ENCODE measurements at places on chromosomes 7 and 10. TPM values are rescaled to one million over a fixed set of nuclear protein-coding genes. Genes with fewer than 3 reads are reported as not detected.

GRCh38 chr10:127903789-127904188 is 3.1 kb upstream of the PTPRE start:
- no peak for DNase-seq

- no peak for DNase-seq
These were observed 17.4 kb downstream of the MTPN start for GRCh38 chr7:135959646-135960363.

DNA sequence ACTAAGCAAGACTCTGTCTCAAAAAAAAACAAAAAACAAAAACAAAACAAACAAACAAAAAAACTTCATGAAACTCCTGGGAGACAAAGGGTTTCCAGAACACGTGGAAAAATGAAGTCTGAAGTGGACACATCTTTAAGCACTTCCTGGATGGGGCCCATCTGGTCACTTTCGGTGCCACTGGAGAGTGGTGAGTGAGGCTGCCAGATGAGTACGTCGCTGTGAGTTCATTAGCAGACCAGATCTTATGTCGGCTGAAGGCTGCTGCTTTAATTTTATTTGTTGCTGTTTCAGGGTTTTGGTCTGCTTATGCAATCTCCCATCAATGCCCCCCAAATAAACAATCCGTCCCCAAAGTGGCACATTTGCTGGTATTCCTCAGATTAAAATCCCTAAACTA is 64.4 kb downstream of the NPTX2 start:
- DNase-seq: no peak

DNA sequence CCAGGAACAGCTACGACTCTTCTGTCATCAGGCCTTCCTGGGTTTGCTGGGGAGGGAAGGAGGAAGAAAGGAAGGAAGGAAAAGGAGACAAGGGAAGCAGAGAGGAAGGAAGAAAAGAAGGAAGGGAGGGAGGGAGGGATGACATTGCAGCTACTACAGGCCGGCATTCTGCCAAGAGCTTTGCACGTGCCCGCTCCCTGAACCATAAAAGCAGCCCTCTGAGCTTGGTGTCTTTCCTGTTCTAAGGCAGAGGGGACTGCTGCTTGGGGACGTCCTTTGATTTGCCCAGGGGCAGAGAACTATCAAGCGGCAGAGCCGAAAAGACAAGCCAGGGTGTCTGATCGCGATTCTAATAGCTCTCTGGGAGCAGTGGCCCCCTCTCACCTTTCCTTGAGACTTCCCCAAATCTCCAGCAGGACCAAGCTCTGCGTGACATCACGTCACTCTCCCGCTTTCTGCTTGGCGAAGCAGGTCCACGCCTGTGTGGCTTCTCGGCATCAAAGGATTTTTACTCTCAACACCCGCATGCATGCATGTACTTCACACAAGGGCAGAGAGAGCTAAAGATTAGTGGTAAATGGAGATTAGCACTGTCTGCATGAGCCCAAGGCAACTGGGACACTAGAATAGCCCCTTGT is 167.8 kb upstream of the AUTS2 start:
- peak; percentile 79 for DNase-seq

The COL17A1 gene
- 10.8 TPM for total RNA-seq

DNA sequence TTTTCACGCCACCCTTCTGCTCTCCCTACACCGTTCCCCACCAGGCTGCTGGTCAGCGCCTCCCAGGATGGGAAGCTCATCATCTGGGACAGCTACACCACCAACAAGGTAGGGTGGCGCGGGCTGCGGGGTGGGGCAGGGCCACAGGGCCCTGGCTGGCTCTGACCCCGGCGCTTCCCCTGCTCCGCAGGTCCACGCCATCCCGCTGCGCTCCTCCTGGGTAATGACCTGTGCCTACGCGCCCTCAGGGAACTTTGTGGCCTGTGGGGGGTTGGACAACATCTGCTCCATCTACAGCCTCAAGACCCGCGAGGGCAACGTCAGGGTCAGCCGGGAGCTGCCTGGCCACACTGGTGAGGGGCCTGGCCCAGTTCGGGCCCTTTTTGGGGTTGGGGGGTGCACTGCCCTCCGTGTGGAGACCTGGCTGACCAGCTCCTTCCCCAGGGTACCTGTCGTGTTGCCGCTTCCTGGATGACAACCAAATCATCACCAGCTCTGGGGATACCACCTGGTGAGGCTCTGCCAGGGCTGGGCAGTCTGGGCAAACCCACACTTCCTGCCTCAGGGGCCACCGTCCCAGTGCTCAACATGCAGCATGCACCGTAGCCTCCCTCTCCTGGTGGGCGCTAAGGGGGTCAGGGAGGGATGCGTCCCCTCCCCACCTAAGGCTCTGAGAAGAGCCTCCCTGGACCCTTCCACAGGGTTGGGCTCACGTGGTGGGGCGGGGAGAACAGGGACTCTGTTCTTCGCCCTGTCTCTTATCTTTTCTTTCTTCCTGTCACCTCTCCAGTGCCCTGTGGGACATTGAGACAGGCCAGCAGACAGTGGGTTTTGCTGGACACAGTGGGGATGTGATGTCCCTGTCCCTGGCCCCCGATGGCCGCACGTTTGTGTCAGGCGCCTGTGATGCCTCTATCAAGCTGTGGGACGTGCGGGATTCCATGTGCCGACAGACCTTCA is 4.0 kb downstream of the GNB2 start:
- DNase-seq: no peak

- no peak for DNase-seq
These were observed 12.2 kb downstream of the CCDC6 start for GRCh38 chr10:59894114-59894513.

DNA sequence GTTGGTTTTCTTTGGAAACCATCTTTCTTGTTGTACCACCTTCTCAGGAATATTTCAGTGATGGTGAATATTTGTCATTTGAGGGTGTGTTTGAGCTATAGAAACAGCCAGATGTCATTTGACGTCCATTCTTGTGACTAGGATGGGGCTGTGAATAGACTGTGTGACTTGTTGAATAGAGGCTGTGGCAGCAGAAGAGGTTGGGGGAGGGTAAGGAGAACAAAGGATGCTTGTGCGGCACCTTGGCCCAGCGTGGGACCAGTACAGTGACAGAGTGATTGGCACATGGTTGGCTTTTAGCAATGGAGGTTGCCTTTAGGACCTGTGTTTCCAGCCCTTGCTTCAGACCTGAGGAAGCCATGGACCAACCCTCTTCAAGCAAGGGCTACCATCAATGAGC is 11.3 kb downstream of the DMBT1 start:
- no peak for DNase-seq

DNA sequence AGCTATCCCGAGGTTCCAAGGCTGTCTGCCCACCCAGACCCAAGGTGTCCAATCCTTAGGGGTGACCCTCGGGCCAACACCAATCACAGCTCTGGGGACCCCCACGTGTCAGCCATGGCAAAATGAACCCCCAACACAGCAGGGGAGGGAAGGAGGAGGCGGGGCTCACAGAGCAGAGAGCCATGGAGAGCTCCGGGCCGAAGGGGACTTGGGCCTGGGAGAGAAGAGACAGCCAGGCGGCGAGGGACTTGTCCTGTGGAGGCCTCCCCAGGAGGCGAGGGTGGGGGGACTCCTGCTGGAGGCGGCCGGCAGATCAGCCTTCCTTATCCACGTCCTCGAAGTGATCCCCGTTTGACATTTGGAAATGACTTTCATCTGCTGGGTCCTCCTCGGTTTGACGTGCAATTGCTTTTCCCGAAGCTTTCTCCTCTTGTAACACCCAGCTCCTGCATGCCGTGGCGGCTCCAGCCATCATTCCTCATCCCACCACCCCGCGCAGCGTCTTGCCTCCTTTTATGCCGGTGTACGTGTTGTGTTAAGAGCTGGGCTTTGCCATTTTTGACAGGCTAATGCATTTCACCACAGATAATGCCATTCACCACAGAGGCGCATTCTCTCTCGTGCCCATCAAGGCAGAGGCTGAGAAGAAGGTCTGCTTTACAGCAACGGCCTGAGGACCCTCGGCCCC is 337.4 kb downstream of the DNAJB6 start:
- no peak for DNase-seq

The CUEDC2 gene
- 50.9 TPM for total RNA-seq

DNA sequence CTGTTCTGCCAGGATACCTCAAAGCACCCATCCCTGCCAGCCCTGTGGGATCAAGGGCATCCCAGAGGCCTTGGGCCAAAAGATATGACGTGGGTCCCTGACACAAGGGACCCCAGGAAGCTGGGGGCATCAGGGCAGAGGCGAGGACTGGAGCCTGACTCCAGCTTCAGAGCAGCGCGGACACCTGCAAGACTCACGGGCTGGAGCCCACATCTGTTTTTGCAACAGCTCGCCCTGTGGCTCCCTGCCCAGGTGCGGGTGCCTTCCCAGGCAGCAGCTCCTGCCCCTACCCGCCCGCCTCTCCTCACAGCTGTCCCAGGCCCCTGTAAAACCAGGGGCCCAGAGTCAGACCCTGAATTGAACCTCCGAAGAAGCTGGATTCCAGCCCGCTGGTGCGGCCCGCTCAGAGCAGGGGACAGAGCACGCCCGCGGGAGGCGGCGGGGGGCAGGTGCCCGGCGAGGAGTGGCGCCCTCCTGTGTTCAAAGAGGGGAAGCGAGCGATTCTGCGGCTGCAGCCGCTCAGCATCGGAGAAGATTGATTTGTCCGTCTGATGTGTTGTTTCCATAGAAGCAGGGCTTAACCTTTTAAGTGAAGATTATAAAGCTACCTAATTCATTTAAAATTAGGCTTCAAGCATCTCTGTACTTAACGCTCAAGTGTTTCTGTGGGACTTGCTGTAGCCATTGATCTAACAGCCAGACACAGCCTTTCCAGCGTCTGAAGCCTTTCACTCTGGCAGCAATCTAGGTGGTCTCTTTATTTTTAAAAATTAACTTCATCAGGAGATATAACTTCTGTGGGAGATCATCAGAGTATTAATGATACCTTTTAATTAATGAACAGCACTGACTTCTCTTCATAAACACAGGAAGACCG is 88.4 kb downstream of the BEND7 start:
- peak; percentile 85 for DNase-seq

GRCh38 chr7:105691680-105692564 is 110.6 kb upstream of the EFCAB10 start:
- DNase-seq: peak; percentile 90

GRCh38 chr7:1254281-1255079 is 21.8 kb downstream of the UNCX start:
- peak; percentile 45 for DNase-seq

GRCh38 chr7:116340201-116340847 is 130.0 kb downstream of the TES start:
- DNase-seq: no peak

The NXPH1 gene
- not detected for total RNA-seq

- no peak for DNase-seq
These were observed 62.4 kb downstream of the MICU1 start for GRCh38 chr10:72563327-72563932.

- DNase-seq: no peak
These were observed 15.0 kb downstream of the DAGLB start for GRCh38 chr7:6432781-6433180.

The NUDT5 gene
- 48.3 TPM for total RNA-seq

The LGI1 gene
- total RNA-seq: not detected

GRCh38 chr7:158051776-158052175 is 535.8 kb downstream of the PTPRN2 start:
- no peak for DNase-seq

DNA sequence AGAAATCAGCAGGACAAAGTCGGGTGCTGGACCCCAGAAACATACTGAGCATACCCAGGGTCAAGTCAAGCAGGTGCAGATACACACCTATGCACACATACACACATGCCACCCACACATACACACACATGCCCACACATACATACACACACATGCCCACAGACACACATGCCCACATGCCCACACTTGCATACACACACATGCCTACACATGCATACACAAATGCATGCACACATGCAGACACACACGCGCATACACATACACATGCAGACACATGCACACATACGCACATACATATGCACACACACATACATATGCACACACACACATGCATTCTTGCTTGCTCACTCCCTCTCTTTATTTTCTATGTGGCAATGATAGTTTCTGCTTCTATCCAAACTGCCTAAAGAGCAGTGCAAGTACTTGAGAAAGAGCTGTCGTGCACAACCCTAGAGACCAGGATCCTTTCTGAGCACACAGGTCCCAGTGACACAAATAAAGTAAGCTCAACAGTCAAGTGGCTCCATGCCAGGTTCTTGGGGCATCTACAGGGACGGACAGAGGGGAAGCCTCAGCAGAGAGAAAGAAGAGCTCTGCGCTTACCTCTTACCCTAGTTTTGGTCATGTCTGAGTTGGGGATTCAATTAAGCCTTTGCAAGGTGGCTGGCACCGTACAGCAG is 83.7 kb downstream of the EBF3 start:
- DNase-seq: no peak

GRCh38 chr10:47396311-47396717 is 12.2 kb upstream of the ZNF488 start:
- DNase-seq: no peak
